Pons (tissue), 1 donor: ENCODE measurements at places on chromosomes 3 and 15.
A peak's percentile ranks its signal among the peaks of the same experiment; 100 is the strongest.

DNA sequence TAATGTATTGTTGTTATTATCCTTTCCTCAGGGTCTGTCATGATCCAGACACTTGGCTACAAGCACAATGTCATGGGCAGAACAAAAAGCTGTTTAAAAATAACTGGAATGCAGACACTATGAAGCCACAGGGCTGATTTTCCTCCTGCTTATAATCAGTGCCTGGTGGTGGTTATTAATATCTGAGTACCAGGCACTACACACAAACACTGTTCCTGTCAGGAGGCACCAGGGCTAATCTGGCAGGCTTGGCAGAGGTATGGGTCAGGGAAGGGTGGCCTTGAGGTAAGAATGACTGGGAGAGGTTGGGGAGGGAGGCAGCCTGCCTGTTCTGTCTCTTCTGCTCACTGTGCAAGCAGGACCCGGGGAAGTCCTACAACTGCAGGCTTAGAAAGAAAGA is 67.2 kb downstream of the WDR76 start:
- no peak for DNase-seq

DNA sequence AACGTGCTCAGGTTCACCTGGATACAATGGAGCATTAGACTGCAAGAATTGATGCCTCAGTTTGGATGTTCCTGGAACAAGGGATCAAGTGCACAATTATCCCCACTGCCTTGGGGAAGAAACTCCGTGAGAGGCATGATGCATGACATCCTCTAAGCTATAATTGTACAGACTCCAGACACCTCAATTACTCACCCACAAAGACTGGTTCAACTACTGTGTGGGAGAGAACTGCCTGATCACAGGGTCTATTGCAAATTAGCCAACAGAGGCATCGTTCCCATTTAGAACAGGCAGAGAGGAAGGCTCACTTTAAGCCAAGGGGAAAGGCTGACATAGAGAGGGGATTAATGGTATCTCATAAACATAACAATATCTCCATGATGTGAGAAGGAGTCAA is 43.5 kb downstream of the ARRDC4 start:
- no peak for DNase-seq

DNA sequence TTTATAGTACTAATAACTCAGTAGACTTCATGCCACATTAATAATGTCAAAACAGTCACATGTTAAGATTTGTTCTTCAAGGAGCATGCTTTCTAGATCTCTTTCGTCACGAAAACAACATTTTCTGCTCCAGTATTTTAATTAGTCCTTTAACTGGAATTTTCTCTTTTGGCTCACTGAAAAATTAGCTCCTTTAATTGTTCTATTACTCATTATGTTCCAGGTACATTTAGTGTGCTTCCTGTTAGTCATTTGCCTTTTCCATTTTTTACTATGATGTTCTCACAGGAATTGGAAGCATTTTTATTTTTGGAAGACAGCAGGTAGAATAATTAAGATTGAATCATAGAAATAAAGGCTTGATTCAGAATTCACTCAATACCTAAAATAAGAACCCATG is 111.2 kb downstream of the SLC9A9 start:
- no peak for DNase-seq

DNA sequence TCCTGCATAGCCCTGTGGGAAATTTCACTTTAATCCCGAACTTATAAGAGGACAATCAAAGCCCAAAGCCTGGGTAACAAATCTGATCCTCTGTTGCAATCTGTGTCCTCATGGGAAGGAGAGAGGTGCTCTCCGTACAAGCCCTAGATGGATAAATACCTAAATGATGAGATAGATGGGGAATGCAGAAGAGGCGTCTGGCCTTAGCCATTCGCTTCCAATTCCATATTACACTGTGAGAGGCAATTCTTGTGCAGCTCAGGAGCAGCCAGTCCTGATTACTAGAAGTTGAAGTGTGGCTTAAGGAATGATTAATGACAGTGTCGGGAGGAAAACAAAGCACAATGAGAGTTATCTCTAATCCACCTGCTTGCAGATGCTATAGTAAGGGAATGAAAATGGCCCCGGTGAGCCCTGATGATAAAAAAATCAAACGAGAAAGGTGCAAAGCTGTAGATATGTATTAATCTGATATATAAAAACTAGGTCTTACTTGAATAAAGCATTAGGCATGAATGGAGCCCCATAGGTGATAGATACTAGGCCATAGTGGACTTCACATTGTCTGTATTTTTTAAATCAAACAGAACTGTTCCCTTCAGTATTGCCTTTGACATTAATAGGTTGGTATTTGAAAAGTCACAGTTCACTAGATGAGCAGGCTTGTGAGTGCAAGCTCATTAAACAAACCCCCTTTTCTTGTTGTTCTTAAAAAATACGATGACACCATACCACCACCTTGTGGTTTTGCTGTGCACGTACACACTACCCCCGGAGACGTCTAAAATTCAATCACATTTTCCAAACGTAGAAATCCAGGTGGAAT is 54.2 kb upstream of the TMCO5A start:
- DNase-seq: peak; percentile 27

DNA sequence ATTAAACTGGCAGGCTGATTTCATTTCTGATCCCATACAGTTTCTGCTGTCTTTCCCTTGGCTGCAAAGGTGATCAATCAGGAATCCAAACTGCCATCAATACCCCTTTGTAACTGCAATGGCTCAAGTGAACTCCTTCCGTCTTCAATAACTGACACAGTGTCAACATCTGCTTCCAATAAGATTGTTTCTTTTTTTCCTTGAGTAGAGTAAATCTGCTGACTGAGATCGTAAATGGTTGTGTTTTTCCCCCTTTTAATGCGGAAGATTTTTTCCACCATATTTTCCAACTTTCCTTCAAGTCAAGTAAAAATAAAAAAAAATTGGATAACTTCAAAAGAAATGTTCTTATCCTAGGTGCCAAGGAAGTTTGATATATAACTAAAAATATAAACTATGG is 48.7 kb downstream of the VGLL3 start:
- DNase-seq: no peak

DNA sequence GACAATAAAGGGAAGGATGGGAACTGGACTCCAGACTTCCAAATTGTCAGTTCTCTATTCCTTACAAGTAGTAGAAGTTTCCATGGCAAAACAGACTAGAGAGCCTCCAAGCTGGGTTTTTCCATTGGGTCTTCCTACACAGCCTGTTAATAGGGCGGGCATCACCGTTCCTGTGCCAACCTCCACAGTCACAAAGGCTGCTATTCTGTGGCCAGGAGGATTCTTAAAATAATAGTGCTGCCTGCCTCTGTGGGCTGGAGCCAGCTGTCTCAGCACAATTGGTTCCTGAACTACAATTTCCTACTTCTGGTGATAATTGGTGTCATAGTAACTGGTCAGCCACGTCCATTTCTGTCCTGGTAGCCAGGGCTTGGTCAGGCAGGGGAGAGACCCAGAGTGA is 38.6 kb downstream of the LYZL4 start:
- DNase-seq: peak; percentile 46

- no peak for DNase-seq
These were observed 115.2 kb upstream of the TMCO5A start for GRCh38 chr15:37819191-37819590.

DNA sequence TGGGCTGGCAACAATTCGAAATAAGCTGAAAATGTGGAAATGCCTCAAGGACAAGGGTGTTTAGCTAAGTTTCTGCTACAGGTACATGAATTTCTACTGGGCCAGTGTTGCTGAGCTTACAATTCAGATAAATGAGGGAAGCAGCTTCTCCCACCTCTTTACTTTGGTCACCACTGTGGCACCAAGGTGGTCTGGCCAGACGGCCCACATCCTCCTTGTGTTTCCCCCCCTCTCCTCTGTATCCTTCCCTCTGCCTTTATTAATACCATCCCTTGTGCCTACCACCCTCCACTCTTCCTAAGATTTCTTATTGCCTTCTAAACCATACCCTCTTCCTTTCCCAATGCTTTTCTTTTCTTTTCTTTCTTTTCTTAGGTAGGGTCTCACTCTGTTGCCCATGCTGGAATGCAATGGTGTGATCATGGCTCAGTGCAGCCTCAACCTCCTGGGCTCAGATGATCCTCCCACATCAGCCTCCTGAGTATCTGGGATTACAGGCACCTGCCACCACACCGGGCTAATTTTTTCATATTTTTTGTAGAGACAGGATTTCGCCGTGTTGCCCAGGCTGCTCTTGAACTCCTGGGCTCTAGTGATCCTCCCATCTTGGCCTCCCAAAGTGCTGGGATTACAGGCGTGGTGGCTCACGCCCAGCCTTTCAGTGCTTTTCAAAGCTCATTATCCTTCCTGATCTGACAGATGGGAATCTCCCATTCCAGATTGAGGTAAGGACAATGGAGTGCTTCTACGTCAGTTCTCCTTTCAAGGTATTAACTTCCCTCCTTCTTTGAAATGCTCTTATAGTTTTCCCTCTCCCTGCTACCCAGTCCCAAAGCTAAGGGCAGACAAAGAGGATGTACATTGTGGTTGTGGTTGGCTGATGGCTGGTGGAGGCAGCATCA is 14.8 kb downstream of the ANXA2 start:
- DNase-seq: no peak

DNA sequence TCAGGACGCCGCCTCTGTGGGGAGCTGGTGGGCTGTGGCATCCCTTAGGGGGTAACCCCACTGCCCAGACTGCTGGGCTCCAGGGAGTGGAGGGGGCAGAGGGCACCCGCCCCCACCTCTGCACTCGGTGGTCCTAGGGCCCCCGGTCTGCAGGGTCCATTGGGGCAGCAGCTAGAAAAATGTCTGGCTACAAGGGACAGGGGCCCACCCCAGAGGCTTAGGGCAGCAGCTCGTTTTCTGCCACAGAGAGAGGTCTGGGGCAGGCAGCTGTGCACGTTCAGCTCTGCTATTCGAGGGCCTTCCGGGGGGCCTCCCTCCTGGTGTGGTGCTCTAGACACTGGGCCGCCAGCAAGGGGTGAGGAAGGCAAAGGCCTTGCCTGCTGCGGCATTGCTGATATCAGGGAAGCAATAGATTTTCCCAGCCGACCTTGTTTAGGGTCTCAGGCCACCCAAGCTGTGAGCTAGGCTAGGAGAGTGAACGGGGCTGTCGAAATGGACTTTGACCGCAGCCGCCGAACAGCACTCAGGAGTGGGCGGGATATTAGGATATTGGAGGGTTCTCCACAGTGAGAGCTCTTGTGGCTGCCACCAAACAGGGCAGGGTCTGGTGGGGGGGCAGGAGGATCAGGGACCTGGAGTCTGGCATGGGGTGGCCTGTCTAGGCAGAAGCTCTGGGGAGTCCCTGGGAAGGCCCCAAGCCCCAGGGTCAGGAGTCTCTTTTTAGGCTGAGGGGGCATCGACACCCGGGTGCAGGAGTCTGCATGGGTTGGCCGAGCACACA is 61.4 kb upstream of the KLF13 start:
- no peak for DNase-seq

DNA sequence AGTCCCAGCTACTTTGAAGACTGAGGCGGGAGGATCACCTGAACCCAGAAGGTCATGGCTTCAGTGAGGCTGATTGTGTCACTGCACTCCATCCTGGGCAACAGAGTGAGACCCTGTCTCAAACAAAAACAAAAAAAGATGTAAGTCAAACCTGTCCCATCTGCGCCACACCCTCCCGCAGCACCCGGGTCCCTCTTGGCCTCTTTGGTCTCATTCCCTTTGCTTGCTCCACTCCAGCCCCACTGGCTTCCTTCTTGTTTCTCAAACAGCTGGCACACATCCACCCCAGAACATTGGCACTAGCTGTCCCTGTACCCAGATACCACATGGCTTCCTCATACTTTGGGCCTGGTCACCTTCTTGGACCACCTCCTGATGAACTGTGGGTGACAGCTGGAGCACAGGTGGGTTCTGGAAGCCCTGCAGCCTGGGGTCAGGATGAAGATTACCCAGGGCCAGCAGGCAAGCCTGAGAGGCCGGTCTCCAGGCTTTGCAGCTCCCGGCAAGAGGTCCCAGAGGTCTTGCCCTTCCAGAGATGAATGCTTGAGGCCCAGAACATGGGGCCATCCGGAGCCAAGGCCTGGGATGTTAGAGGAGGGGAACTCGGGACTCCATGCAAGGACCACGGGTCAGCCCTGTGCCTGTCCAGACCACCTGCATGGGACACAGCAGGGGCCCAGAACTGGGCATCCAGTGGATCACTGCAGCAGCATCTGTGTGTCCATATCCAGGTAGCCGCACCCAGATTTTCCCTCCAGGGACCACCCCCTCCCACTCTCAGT is 10.9 kb upstream of the GATA2 start:
- DNase-seq: no peak

GRCh38 chr3:78274475-78275065 is 1234.7 kb downstream of the ROBO2 start:
- no peak for DNase-seq

- no peak for DNase-seq
These were observed 84.1 kb downstream of the BOC start for GRCh38 chr3:113295463-113295862.

DNA sequence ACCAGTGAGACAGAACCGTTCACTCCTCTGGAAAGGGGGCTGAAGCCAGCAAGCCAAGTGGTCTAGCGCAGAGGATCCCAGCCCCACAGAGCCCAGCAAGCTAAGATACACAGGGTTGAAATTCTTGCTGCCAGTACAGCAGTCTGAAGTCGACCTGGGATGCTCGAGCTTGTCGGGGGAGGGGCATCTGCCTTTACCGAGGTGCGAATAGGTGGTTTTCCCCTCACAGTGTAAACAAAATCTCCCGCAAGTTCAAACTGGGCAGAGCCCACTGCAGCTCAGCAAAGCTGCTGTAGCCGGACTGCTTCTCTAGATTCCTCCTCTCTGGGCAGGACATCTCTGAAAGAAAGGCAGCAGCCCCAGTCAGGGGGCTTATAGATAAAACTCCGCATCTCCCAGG is 11.4 kb downstream of the CEP97 start:
- no peak for DNase-seq

GRCh38 chr3:65793495-65794200 is 245.1 kb downstream of the MAGI1 start:
- no peak for DNase-seq

GRCh38 chr3:107951126-107951525 is 139.7 kb downstream of the CD47 start:
- no peak for DNase-seq

DNA sequence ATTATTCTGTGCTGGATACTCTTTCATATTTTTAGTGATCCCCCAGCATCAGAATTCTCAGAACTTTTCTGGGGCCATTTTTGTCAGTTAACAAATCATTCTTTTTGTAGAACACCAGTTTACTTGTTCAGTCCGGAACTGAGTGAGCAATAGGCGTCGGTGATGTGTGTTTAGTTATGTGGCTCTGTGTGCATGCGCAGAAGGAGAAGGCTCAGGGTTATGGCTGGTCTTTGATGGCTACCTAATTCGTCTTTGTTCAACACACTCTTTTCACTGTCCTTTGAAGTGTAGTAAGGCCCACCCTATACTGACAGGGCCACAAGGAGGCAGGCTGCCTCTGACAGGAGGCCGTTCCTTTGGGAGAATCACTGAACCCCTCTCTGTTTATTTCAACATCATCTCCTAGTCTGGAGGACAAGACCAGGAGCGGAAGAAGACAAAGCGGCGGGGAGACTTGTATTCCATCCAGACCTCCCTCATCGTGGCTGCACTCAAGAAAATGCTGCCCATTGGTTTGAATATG is 158.2 kb upstream of the CHRM5 start:
- no peak for DNase-seq

GRCh38 chr3:114565216-114565615 is 271.4 kb downstream of the TIGIT start:
- no peak for DNase-seq
